Ureter (tissue), 1 donor: ENCODE measurements at places on chromosomes 13 and 19.
A peak's percentile ranks its signal among the peaks of the same experiment; 100 is the strongest.

DNA sequence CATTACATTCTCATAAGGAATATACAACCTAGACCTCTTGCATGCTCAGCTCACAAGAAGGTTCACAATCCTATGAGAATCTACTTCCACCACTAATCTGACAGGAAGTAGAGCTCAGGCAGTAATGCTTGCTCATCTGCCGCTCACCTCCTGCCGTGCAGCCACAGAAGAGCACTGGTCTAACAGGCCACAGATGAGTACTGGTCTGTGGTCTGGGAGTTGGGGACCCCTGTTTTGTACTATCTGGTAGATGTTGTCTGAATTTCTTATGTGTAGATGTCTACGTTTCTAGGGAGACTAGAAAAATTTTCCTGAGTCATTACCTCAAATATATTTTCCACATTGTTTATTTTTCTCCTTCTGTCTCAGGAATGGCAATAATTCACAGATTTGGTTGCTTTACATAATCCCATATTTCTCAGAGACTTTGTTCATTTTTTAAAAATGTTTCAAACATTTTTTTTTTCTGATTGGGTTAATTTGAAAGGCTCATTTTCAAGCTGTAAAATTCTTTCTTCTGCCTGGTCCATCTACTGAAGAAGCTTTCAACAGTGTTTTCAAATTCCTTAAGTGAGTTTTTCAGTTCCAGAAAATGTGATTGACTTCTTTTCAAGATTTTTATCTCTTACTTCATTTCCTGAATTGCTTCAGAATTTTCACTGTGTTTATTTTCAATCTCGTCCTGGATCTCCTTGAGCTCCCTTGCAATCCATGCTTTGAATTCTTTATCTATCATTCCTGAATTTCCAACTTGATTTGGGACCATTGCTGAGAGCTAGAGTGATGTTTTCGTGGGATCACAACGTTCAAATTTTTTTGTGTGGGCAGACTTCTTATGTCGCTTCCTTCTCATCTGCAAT, 1322.2 kb downstream of the PCDH9 start:
- no peak for DNase-seq

- no peak for DNase-seq
Measured at GRCh38 chr13:30802501-30802900, 67.2 kb downstream of the ALOX5AP start.

GRCh38 chr19:46564701-46565100, 36.4 kb upstream of the CALM3 start:
- no peak for DNase-seq

- peak; percentile 90 for DNase-seq
Measured at GRCh38 chr19:934865-935479, 9.1 kb downstream of the ARID3A start.

GRCh38 chr19:45919678-45920077, 5.1 kb upstream of the NANOS2 start:
- no peak for DNase-seq

DNA sequence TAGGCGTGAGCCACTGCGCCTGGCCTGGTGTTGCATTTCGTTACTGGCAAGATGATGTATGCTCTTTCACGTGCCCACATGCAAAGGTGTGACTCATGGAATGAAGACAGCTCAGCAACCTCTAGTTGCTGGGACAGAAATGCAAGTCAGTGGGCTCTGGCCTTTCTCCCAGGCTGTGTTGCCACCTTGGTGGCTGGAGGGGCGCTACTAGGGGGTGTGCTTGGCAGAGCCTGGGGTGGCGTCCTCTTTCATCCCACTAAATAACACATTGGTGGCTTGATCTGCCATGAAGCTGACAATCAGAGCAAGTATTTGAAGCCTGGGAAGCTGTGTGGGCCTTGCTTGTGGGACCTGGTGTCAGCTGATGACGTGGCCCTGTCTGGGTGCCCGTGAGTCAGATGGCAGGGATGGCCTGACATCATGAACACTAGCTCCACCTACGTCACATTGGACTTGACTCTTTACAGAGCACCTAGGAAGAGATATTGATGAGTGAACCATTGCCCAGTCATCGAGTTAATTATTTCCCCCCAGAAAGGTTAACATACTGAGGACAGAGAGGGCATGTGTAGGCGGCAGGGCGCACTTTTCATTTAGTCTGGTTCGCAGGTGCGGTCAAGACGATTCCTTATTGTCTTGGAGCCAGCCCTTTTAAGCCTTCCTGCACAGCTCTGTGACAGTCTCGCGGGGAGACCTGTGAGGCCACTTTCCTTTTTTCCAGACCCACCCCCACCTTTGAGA, 154.2 kb downstream of the TM9SF2 start:
- no peak for DNase-seq

DNA sequence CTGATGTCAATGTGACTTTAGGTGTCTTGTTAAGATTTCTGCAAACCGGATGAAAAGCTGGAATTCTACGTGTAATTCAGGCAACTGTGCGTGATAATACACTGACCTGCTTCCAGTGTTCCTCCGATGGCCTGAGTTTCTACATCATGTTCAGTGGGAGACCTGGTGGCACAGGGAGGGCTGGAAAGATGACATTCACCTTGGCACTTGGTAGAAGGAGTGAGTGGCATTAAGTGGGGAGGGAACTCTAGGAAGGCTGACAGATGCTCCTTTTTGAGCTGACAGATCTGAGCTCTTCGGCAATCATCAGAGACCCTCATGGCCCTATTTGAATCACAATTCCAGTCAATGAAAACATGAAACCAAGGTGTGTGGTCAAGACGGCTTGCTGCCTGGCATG, 4.0 kb downstream of the CACNA1A start:
- DNase-seq: no peak
